ENCODE measurements at places on chromosomes 3 and 15.
A peak's percentile ranks its signal among the peaks of the same experiment; 100 is the strongest.

DNA sequence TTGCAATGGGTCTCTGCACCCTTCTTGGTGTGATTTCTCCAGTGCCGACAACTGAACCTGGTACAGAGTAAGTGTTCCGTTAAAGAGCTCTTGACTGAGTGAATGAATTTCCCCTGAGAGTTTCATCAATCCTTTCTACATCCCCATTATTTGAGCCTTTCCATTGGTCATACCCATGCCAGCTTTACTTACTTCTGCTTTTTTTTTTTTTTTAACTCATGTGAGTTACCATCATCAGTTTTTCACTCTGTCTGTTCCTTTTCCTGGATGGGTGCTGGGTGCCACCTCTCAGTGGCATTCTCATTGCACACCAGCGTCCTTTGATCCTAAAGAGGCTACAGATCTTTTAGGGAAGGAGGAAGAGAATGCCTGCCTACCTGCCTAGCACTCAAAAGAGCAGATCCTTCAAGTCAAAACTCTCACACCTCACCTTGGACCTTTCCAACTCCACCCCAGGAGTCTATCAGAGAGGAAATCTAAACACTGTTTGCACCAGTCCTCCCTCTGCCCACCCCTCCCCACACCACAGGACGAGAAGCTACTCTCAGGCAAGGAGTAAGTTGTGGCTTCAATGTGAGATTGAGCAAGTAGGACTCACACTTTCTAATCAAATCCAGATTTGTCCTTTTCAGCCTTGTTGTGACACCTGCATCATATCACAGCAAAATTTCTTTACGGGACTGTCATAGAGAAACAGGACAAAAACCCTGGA is 13.1 kb upstream of the USP3 start:
- DNase-seq: peak; percentile 84

GRCh38 chr3:65642883-65643282 is 395.8 kb downstream of the MAGI1 start:
- no peak for DNase-seq

DNA sequence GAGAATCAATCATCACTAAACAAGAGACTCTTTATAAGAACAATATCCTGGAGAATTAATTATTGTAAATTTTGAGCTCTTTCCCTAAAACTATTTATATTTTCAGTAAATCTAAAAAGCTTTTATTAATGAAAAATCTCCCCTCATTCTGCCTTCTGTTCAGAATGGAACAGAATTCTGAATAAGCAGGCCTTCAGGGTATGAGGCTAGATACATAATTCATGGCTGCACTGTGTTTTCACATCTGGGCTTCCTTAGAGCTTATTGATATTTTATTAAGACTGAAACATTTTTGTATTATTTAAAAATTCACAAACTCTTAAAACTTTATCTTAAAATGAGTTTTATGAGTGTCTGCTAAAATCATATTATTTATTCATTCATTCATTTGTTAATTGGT is 24.8 kb downstream of the CLDN11 start:
- no peak for DNase-seq

GRCh38 chr3:188627652-188628051 is 473.7 kb downstream of the LPP start:
- DNase-seq: no peak

DNA sequence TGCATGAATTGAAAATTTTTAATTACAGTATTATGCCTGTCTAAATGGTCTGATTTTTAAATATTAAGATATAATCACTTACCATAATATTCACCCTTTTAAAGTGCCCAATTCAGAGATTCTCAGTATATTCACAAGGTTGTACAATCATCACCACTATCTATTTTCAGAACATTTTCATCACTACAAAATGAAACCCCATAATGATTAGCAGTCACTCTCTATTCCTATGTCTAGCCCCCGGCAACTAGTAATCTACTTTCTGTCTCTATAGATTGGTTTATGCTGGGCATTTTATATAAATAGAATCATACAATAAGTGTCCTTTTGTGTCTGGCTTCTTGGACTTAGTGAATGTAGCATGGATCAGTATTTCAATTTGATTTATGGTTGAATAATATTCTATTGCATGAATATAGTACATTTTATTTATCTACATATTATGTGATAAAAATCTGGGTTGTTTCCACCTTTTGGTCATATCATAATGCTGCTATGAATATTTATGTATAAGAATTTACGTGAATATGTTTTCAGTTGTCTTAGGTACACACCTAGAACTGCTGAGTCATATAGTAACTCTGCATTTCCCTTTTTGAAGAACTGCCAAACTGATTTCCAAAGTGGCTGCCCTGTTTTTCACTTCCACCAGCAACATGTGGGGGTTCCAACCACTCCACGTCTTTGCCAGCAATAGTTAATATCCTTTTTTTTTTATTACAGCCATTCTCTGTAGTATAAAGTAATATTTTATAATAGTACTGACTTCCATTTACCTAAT is 485.7 kb upstream of the ZNF385D start:
- DNase-seq: no peak

DNA sequence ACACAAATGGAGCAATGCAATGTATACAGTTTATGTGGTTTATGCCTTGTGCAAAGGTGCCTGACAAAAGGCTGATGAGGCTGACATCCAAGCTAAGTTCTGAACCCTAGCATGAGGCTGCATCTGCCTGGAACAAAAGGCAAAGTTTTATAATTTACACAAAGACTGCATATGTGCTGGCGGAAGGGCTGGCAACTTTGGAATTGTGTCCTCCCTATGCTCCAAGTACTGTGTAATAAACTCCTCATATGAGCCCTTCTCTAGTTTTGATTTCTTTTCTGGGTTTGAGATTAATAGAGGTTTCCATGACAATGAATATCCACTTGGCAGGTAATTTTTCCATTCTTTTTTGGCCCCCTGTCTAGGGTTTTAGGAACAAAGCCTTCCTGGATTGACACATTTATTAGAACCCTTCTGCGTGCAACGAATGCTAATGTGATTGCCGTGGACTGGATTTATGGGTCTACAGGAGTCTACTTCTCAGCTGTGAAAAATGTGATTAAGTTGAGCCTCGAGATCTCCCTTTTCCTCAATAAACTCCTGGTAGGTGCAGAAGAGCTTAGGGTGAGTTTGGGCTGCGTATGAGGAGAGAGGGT is 10.8 kb downstream of the PLA1A start:
- no peak for DNase-seq

- no peak for DNase-seq
Measured at GRCh38 chr3:4491855-4492207, 1.3 kb upstream of the ITPR1 start.

DNA sequence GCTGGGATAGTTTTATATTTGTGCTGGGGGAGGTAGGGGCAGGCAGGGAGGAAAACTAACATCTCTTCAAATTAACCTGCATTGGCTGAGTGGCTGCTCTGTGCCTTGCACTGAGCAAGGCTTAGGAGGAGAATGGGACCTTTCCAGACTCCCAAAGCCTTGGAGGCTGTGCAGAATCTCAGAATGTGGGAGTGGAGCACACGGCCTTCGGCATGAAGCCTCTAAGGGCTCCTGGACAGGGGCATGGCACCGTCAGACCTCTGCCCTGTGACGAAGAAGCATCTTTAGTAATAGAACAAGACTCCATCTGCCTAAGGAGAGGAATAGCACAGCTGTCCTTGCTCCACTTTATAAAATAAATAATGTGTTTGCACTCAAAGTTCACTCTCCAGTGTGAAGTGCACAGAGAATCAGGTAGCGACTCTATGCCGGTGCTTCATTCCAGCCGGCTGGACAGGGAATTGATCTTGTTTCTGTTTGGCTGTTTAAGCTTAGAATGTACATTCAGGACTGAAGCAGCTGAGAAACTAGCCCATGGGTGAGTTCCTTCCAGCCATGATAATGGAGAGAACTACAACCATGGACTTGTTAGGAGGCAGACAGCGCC is 228.5 kb upstream of the ADAMTS9 start:
- no peak for DNase-seq

DNA sequence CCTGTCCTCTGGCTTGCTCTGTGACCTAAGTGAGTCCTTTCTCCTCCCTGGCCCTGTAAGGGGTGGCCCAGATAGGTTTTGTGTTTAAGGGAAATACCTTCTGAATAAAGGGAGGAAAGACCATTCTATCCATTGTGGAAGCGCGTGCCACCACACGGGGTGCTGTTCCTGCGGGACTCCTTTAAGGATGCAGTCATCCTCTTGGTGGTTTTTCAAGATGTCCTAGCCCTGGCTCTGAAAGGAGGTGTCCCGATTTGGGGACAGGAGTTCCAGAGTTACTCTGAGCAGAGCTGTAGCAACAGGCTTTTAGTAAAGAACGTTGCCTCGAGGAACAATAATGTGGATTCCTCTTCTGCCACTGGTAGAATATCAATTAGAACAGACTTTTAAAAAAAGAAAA is 9.6 kb downstream of the SLC6A6 start:
- no peak for DNase-seq

DNA sequence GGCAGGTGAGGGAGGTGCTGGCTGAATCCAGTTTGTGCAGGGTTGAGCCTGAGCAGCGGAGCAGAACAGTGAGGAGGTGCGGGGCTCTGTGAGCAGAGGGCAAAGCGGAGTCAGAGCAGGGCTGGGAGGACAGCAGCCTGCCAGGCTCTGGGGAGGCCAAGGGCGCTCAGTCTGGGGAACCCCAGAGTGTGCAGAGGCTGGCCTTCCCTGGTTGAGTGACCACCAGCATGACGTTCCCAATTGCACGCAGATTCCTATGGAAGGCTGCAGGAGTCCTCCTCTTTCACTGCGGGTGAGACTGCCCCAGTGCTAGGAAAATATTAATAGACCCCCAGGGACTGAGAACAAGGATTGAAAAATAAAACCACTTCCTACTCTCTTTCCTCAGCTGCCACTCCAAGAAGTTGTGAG is 13.2 kb downstream of the MRAS start:
- DNase-seq: no peak

DNA sequence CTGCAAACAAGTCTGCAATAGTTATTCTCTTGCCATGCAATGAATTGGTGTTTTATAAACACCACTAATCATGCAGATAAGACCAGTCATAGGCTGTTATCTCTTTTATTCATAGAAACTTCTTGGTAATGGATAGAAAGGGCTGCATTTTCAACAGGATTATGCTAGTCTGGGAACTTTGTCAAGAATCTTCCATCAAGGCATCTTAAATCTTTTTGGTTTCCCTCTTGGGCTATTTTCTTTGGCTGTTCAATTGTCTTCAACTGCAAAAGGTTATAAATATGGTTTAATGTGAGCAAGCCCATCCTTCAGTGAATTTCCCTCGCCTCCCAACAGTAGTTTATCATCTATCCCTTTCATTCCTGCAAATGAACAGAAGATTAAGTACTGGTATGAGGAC is 59.0 kb upstream of the MINAR1 start:
- DNase-seq: no peak

GRCh38 chr15:28886431-28887338 is 911 bp downstream of the APBA2 start:
- DNase-seq: no peak

DNA sequence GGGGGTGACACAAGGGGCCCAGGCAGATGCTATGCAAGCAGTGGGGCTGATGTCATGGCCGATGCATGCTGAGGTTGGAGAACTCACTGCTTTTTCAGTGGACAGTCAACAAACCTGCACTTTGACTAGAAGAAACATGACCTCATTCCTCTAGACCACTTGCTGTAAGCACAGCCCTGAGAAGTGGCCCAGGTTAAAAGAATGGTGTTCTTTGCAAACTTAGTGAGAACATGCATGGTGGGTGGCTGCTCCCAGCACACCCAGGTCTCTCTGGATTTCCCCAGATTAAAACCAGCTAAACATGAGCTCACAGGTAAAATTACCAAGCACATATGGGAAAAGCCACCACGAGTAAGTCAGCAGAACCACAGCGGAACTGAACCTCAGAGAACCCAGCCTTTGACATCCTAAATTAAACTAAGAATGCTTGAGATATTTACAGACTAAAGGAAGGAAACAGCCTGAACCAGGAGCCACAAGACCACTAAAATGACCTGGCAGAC is 15.5 kb downstream of the DLEC1 start:
- no peak for DNase-seq

DNA sequence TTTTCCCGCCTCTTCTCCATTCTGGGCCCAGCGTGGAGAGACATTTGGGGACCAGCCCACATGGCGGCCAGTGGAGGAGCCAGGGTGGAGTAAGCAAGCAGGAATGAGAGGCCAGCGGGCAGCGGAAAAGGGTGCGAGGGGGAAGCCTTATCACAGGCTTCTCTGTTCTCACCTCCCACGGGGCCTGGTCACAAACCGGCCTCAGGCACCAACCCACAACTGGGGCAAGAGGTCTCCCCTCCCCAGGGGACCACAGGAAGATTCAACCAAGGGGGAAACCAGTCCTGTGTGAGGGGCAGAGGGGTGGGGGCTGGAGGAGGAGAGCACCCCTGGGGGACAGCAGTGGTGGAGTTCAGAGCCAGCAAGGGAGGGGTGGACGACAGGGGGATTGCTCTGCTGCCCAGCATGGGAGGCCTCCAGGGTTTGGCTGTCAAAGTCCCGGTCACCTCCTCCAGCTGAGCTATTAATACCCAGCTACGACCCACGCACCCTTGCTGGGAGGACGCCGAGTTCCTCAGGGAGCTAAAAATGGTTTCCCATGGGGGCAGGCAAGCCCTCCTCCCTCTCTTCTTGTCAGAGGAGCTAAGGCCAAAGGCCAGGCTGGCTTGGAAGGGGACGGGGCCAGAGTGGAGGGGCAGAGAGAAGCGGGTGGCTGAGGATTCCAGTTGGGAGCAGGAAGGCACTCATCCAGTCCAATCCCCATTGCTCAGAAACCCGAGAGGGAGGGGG is 23.8 kb upstream of the RPL29 start:
- DNase-seq: no peak

- peak; percentile 69 for DNase-seq
Measured at GRCh38 chr3:187112934-187113793, 26.1 kb downstream of the RPL39L start.

DNA sequence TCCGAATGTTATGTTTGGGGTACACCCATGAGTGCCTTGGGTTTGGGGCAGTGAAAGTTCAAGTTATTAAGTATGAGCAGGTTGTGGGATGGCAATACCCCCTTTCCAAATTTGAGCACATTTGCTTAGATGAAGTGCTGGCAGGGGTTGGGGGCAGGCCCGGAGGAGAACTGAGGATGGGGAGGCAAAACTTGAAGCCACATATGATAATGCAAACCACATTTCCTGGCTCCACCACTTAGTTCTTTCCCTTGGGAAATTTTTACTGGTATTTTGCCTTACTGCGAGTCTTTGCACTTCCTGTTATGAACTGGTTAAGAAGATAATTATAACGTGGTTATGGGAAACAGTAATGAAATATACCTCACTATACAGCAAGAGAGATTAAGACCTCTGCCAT is 336.0 kb upstream of the ONECUT1 start:
- no peak for DNase-seq

- DNase-seq: no peak
Measured at GRCh38 chr3:13115576-13115910, 42.3 kb upstream of the IQSEC1 start.

- no peak for DNase-seq
Measured at GRCh38 chr3:172776049-172776717, 25.7 kb downstream of the ECT2 start.
